ENCODE measurements at places on chromosomes 6 and 20.
A peak's percentile ranks its signal among the peaks of the same experiment; 100 is the strongest.

- DNase-seq = no peak
Observed at GRCh38 chr6:47258724-47259347, 50.9 kb downstream of the TNFRSF21 start.

DNA sequence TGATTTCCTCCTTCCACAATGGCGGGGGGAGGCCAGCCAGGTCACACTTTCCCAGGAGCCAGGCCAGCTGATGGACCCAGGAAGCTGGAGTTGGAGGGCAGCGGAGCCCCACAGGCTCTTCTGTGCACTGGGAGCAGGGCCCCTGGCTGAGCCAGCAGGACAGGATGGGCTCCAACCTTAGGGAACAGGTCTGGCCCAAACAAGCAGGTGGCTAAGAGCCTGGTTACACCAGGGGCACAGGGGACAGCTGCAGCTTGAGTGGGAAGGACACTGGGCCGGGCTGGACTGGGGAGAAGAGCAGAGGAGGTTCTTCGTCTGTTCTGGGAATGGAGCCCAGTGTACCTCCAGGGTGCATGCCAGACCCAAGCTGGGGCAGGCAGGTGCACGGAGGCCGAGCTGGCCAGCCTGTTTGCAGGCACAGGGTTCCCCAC, 102.3 kb downstream of the DLL1 start:
- no peak for DNase-seq

GRCh38 chr6:24931718-24932691, 3.8 kb downstream of the RIPOR2 start:
- no peak for DNase-seq

DNA sequence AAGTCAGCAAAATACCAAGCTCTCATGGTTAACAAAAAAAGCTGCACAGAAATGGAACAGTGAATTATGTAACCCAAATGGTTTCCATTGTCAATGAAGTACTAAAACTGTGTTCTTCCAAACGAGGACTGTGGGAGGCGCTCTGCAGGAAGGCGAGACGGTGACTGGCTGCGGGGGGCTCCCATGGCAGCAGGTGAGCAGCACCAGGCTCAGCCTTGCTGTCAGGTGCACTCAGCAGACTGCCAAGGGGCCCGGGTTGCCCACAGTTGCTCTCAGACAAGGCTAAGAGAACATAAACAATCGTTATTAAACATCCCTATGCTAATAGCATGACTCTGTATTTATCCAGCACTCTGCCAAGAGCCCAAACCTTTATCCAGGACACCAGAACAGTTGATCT, 630.3 kb upstream of the ARID1B start:
- DNase-seq = no peak

- DNase-seq = no peak
Observed at GRCh38 chr6:27867945-27868300, 44.3 kb downstream of the OR2B2 start.

DNA sequence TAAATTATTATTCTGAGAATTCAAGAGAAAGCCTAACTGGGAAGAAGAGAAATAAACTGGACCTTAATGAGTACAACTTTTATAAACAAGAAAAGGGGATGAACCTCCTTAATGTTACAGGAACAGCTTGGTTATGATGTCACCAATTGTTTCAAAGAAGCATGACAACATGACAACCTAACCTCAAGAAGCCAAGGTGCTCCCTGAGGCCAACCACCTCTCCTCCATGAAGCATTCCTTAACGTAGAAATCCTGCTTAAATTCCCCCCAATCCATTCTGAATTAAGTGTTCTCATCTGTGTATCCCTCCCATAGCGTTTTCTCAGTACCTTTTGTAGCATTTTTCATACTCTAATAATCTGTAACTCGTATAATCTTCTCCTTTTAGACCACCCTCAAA, 1.7 kb downstream of the HBS1L start:
- no peak for DNase-seq

DNA sequence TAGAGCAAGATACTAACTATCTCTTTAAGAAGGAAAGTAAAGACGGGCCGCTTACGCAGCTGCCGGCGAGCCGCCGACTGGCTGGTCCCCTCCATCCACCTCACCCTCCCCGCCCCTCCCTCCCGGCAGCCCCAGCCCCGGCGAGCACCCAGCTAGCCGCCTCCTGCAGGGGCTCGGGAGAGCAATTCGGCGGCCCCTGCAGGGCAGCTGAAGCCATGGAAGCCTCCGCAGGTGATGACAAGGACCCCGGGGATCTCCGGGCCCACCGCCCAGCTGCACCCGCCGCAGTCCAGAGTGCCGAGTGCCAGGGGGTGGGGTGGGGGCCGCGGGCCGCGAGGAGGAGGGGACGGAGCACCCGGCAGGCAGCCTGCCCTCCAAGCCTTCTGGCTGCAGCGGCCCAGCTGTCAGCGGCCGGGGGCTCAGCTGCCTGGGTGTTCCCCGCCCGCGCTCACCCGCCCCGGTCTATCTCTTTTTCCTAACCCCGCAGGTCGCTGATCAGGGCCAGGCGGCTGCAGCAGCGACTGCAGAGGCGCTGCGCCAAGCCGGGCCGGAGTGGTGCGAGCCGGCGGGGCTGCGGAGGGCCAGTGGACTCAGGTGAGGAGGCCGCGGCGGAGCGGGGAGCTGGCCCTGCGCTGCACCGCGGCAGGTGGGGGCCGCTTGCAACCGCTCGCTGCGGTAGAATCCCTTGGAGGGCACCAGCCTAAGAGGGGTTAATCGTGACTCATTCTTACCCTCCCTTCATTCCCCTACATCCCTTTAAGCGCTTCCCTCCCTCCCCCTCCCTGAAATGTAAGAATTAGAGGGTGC, at the start of gene SNPH:
Gene SNPH, plus strand, starts transcription at position 128 of the 807 bp plus-strand sequence. CDS start 29,946 bp downstream, outside the sequence.
- peak; percentile 28 for DNase-seq

Measured in renal cortex interstitium (tissue), 15 donors.